ENCODE measurements at places on chromosomes 11 and 22. TPM values are rescaled to one million over a fixed set of nuclear protein-coding genes. Genes with fewer than 3 reads are reported as not detected.

The MFNG gene
- 4.3 TPM for total RNA-seq

The CST6 gene
- total RNA-seq: 9.2 TPM

The SPA17 gene
- 6.8 TPM for total RNA-seq

DNA sequence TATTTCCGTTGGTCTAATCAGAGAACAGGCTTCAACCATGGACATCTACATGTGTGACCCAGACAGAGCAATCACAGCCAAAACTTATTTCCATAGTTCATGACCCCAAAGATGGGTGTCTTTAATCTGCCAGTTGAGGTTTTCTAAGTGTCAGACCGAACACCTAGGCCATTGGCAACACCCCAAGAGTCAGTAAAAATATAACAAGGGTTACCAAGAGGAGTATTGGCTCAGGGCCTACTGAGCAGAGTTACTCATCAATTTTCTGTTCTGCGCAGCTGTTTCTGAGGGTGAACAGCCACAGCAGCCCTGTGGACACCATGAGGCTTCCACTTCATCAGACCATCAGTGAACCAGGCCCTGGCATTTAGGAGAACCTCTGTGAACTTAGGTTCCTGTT lies 18.8 kb downstream of the GUCD1 start:
- ATAC-seq: no peak

GRCh38 chr11:17328871-17329494 lies 22.6 kb upstream of the NCR3LG1 start:
- ATAC-seq: no peak
